ENCODE measurements at places on chromosomes 13 and 19.

GRCh38 chr19:2542341-2543069 is 66.6 kb downstream of the GADD45B start:
- no peak for DNase-seq

- DNase-seq, result no peak
Observed at GRCh38 chr13:50226515-50227155, 211.4 kb downstream of the KCNRG start.

- DNase-seq, result no peak
Observed at GRCh38 chr13:78662467-78662866, 3.5 kb upstream of the OBI1 start.

GRCh38 chr19:51263808-51264207 is 12.9 kb downstream of the SIGLECL1 start:
- no peak for DNase-seq

DNA sequence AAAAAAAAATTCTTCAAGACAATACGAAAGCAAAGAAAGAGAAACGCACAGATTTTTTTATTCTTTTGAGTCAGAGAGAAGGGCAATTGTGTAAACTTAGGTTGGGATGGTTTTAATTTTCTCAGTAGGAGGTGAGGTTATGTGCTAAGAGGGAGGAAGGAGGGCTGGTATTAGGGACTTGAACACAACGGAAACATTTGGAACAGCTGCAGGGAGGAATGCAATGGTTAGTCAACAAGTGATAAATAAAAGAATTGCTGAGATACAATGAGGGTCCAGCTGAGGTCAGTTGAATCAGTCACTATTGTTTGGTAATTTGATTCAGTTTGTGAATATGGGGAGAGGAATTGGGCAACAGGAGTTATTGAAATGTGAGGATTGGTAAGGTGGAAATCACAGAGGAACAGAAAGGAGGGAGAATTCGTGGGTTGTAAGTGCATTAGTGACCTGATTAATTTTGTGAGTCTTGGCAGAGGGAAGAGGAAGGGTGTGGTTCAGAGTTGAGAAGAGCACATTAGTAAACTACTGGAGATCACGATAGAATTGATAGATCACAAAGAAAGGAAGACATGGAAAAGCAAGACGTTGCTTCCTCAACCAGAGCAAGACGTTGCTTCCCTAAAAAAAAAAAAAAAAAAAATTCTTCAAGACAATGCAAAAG is 499.5 kb upstream of the SPRY2 start:
- DNase-seq, result no peak

DNA sequence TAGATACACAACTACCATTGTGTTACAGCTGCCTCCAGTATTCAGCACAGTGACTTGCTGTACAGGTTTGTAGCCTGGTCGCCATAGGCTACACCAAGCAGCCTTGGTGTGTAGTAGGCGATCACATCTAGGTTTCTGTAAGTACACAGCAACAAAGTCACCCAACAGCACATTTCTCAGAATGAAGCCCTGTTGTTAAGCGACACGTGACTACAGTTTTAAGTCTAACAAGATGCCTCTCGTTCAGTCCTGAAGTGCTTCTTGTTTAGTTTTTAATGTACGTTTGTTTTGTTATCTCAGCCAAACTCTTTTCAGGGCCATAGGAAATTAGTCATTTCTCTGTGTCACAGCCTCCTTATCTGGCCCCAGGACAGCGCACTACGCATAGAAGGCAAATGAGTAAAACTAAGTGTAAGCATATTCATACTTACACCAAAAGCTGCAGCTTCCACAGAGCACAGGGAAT is 50.0 kb upstream of the GPR183 start:
- peak; percentile 93 for DNase-seq

- no peak for DNase-seq
Observed at GRCh38 chr13:98397221-98397620, 179.7 kb downstream of the STK24 start.

- DNase-seq, result peak; percentile 11
Observed at GRCh38 chr19:14165990-14166830, 29.8 kb upstream of the ASF1B start.

- no peak for DNase-seq
Observed at GRCh38 chr19:46116121-46116520, 8.4 kb downstream of the IGFL3 start.

- DNase-seq, result no peak
Observed at GRCh38 chr13:23460921-23461320, 27.4 kb upstream of the SACS start.

GRCh38 chr19:6116749-6117430 is 6.6 kb upstream of the RFX2 start:
- no peak for DNase-seq

- no peak for DNase-seq
Observed at GRCh38 chr13:114147803-114148520, 15.5 kb upstream of the RASA3 start.

DNA sequence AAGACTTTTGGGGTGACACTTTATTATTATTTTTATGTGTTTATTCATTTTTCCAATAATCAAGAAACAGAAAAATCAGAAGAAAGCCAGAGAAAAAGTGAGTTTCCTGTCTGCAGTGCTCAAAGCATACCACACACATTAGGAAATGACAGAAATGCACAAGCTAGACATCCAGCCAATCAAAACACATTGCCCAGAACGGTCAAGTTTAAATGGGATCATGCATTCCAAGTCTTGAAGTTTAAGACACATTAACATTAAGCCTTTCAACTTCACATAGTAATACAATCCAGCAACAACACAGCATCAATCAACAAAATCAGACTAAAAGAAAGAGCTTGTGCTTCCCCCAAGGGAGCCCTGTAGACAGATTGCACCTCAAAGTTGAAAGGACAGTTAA is 28.7 kb upstream of the MEDAG start:
- no peak for DNase-seq

DNA sequence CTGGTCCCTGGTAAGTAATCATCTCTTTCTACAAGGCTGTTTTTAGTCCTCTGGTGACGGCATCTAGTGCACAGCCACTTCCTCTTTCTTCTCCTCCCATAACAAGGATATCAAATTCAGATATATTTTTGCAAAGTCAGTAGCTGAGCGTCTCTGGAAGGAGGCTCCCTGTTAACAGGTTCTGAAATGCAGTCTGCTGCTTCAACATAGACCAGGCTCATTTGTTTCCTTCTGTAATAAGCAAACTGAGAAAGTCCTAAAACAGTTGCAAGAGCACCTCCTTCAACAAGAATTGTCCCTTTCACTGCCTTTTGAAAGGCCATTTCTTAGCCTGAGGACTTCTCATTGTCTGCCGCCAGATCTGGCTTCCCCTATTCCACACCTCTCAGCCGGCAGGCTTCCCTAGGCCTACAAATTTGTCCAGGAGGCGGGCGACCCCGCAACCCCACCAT is 7.4 kb upstream of the ZSCAN5A start:
- no peak for DNase-seq

DNA sequence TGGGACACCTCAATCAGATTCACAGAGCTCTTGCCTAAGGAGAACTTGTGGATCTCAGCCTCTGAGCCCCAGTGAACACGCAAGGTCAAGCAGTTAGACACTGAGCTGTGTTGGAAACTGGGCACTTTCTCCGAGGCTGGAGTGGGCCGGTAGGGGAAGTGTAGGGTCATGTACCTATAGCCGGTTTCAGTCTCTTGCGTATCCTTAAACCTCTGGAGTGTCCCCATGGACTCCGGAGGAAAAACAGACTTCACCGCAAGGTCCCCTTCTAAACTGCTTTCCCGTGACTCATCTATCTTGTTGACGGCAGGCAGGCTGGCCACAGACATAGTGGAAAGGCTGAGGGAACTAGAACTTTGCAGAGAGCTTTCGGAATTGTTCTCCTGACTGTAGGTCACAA is 11.3 kb downstream of the IQCN start:
- no peak for DNase-seq

GRCh38 chr13:108407495-108407894 is 138.0 kb downstream of the TNFSF13B start:
- DNase-seq, result no peak

DNA sequence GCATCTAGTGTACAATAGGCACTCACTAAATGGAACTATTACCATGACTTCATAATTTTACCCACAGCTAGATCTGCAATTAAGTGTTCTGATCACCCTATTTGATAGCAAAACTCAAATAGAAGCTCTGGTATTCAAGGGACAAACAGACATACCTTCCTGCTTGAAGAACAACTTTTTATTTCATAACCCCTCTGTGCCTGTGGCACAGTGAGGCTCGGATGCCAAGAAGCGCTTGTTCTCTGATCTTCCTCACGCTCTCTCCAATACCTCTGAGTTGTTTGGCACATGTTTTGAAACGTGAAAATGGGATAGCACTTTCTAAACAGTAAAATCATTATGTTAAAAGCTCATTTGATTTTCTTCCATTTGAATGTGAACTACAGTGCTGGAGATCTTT is 232.0 kb downstream of the KLF5 start:
- no peak for DNase-seq

GRCh38 chr19:58154287-58154678 is 3.7 kb upstream of the ZNF329 start:
- DNase-seq, result no peak

DNA sequence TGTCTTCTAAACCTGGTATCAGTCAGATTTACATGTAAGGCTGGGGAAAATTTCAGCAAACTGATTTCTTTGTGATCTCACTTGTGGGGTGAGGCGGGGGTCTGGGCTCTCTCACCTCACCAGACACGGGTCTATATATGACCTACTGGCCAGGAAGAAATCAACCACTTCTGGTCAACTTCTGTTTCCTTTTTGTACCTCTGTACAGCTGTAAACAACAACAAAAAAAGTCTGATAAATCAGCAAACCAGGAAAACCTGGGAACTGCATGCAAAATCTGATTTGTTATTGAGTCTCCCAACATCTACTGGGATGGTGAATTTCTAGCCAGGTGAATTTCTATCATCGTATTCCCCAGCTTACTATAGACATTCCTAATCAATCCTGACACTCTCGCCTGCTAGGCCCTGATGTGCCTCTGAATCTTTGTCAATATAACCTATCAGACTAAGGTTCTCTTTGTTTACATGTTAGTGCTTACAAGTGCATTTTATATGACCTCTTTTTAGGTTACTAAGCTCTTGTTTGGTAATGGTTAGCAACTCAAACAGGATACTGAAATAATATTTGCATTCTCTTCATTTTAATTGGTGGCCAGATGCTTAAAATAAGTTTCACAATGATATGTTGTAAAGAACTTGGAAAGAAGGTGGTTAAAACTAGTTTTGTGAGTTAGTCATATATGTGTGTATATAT is 77.7 kb downstream of the LRRC63 start:
- DNase-seq, result no peak

- DNase-seq, result no peak
Observed at GRCh38 chr19:12794971-12795381, 3.7 kb downstream of the JUNB start.

DNA sequence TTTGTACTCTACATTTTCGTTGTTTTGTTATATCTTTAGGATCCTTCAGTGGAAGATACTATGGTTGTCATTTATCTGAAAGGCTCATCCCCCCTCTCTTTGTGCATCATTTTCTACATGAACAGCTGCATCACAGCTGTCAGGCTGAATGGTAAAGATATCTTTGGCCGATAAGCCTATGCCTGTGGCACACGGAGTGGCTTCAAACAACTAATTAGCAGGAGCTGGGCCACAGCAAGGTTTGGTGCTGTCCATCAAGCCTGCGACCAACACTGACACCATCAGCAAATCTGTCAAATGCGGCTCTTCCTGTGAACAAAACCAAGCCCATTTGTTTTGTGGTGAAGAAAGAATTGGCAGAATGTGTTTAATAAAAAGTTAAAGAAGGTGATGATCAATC is 334.4 kb downstream of the PCDH9 start:
- DNase-seq, result no peak

DNA sequence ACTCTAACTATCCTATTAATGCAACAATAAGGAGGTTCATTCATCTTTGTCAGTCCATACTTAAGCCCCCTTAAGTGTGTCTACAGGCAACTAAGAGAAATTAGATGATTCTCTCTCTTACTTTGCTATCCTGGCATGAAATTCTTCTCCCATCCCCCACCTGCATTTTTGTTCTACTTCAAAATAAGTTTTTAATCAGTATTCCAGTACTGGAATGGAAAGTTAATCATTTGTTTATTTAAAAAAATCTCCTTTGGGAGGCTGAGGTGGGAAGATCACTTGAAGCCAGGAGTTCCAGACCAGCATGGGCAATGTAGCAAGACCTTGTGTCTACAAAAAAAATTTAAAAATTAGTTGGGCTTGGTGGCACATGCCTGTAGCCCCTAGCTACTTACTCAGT is 222.1 kb downstream of the MZT1 start:
- DNase-seq, result no peak

- no peak for DNase-seq
Observed at GRCh38 chr13:89610331-89610730, 1737.2 kb upstream of the MIR17HG start.

GRCh38 chr19:30356951-30357579 is 15.1 kb upstream of the ZNF536 start:
- no peak for DNase-seq

DNA sequence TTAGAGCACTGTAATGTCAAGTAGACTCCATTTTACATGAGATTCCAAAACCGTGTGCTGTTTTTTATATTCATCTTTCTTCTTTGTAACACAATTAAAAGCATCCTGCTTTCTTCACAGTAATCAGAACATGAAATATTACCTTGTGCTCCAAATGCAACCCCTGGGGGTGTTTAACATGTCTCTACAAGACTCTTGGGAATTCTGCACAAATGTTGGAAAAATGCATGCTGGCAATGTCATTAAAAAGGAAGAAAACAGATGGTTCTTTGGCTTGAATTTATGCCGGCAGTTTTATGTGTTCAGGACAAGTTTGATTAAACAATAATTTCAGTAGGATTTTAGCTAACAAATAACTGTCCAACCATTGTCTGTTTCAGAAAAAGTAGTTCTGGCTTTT is 159.1 kb downstream of the LIG4 start:
- no peak for DNase-seq

DNA sequence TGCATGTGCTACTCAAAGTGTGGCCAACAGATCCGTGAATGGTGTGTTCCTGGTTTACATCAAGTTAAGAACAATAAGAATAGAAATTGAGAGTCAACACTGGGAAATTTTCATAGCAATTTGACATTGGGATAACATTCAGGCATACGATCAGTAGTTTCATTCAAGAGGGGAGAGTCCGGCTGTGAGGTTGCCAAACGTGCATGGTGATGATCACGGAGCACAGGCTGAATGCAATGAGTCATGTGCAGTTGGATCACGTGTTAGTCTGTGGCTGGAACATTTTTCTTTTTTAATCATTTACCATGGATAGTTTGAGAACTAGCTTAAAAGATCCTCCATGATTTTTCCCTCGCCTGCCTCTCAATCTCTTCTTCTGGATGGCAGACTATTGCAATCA is 2.5 kb upstream of the DCT start:
- no peak for DNase-seq

GRCh38 chr19:45705710-45706415 is 13.4 kb downstream of the QPCTL start:
- DNase-seq, result no peak

DNA sequence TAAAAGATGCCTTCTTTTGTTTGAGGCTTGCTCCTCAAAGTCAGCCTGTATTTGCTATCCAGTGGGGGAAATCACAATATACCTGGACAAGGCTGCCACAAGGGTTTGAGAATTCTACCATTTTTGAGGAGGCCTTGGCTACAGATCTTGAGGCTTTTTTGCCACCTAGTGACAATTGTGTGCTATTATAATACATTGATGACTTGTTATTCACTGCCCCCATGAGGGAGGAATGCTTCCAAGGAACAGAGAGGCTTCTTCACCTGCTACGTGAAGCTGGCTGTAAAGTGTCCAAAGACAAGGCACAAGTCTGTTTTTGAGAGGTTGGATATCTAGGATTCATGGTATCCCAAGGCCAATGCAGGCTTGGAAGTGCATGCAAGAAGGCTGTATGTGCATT is 72.5 kb downstream of the ZNF708 start:
- DNase-seq, result no peak

GRCh38 chr19:16628984-16629691 is 1.1 kb upstream of the MED26 start:
- no peak for DNase-seq

GRCh38 chr13:94783489-94783888 is 71.1 kb upstream of the SOX21 start:
- DNase-seq, result no peak

All from CD4-positive, alpha-beta T cell treated with Interleukin-4 for 4 hours (primary cell).